ENCODE measurements at places on chromosomes 6 and 20. TPM values are rescaled to one million over a fixed set of nuclear protein-coding genes. Genes with fewer than 3 reads are reported as not detected.

Gene PCSK2
- total RNA-seq = 38.8 TPM

Gene FERMT1
- total RNA-seq = 1.4 TPM

GRCh38 chr20:60036346-60036745, 78.1 kb downstream of the CDH26 start:
- DNase-seq = no peak
- no peaks in the 10 kb centered on the region for H3K4me1 ChIP-seq
- no peak overlapping the region for H3K4me3 ChIP-seq

DNA sequence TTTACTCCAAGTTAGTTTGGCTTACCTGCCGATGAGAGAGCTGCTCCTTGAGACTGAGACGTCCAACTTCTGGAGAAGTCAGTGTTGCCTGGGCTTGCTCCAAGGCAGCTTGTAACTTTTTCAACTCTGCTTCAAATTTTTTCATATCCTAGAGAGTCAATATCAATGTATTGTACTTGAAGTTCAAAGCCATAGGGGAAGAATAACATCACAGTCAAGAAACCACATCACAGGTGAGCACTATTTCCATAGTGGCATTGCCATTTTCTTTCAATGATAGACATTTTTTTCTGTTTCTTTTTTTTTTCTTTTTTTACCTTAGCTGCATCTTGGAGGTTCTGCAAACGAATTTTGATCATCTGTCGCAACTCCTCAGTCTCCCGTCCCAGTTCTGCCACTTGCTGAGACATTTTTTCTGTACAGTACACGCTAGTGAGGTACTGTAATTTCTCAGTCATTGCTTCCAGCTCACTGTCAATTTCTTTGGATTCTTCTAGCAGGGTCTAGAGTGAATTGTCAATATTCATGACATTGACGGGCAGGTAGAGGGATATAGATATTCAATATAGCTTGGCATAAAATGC, 326.7 kb downstream of the SYNE1 start:
- H3K27me3 ChIP-seq = no peaks in the 10 kb centered on the region
- H3K4me1 ChIP-seq = no peaks in the 10 kb centered on the region
- no peak for DNase-seq
- no peak overlapping the region for H3K4me3 ChIP-seq

Gene PTCRA
- 9.8 TPM for total RNA-seq

DNA sequence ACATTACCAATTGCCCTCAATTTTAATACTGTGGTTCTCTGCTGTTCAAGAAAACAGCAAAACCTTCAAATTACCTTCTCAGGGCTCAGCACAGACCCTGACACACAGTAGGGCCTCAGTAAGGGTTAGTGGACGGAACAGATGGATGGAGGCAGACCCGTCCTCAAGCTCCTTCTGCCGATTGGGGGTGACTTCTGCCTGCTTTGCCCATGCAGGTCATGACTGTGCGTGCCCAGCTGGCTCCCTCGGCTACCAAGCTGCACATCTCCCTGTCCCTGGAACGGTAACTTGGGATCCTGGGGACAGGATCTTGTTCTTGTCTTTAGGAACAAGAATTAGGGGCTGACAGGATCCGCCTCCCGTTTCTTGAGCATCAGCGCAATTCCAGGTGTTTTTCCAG, 9.8 kb upstream of the BPIFB4 start:
- no peak overlapping the region for H3K4me3 ChIP-seq
- H3K27me3 ChIP-seq = no peaks in the 10 kb centered on the region
- no peak overlapping the region for H3K27ac ChIP-seq
- H3K36me3 ChIP-seq = no peaks in the 10 kb centered on the region
- no peak for DNase-seq

DNA sequence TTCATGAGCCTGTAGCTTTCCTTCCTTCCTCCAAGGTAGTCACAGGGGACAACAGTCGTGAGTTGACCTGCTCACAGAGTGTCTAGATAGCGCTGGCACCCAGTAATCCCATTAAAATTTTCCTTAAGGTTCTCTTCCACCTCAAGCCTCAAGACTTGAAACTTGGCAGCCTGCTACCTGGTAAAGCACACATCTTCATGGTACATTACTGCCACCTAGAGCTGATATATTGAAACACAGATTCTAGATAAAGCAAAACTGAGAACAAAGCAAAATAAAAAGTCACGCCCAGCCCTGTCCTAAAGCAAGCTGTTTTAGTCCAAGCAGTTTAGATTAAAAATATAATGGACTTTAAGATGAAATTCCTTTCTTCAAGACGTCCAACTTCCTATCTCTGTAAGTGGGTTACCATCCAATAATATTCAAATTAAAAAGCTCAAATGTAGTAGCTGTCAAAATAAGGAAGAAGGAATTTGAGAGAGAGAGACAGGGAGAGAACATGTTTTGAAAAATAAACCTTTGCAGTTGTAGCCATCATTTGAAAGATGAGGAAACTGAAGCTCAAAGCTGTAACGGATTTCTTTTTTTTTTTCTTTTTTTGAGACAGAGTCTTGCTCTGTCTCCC, 50.7 kb upstream of the CD83 start:
- H3K27me3 ChIP-seq = peaks cover 6% of the 10 kb centered on the region
- no peaks in the 10 kb centered on the region for H3K4me1 ChIP-seq
- no peak for DNase-seq
- no peak overlapping the region for H3K4me3 ChIP-seq

GRCh38 chr20:24909086-24909780, 39.8 kb upstream of the CST7 start:
- no peak overlapping the region for H3K27ac ChIP-seq
- no peaks in the 10 kb centered on the region for H3K4me1 ChIP-seq
- no peaks in the 10 kb centered on the region for H3K27me3 ChIP-seq

Gene C6orf15
- not detected for total RNA-seq

GRCh38 chr6:159217595-159218275, 48.5 kb downstream of the FNDC1 start:
- no peak overlapping the region for H3K27ac ChIP-seq
- no peaks in the 10 kb centered on the region for H3K36me3 ChIP-seq
- H3K4me3 ChIP-seq = no peak overlapping the region
- H3K4me1 ChIP-seq = no peaks in the 10 kb centered on the region
- H3K27me3 ChIP-seq = no peaks in the 10 kb centered on the region
- DNase-seq = no peak

DNA sequence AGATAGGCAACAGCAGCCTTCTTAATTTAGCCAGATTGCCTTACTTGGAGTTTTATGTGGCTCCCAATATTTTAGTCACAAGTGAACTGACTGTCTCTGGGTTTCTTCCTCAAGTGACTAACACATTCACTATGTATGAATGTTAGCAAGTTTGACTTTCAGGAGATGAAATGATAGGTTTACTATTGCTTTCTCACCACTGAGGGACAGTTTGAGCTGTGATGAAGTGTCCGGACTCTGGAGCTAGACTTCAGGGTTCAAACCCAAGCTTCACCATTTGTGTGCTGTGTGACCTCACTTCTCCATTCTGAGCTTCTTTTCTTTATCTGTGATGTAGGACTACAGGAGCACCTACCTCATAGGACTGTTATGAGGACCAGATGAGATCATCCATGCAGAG, 8.2 kb downstream of the DHX35 start:
- H3K27me3 ChIP-seq = no peaks in the 10 kb centered on the region
- no peak overlapping the region for H3K4me3 ChIP-seq
- no peaks in the 10 kb centered on the region for H3K4me1 ChIP-seq
- no peak for DNase-seq
- H3K36me3 ChIP-seq = peaks cover 56% of the 10 kb centered on the region
- H3K27ac ChIP-seq = no peak overlapping the region

GRCh38 chr6:113120582-113121285, 736.4 kb upstream of the MARCKS start:
- no peaks in the 10 kb centered on the region for H3K36me3 ChIP-seq

DNA sequence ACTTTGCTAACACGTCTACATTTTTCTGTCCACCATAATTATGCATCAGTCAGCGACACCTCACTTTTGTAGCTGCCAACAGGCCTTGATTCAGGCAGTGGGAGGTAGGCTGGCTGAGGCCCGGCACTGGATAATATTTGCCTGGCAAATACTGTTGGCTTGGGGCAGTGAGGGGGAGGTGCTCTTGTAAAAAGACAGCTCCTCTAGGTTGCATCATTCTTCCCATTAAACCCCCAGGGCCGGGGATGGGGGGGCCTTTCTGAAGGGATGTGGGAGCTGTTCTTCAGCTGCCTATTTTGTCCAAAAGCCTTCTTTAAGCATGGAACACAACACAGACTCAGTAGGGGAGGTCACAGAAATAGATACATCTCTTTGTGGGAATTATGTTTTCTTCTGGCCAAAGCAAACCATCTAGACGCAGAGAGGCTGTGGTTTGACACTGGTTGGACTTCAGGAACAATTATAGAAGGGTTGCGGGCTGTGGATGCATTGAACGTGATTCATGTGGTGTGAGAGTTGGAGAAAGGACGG, 338.3 kb upstream of the NT5E start:
- H3K27me3 ChIP-seq = no peaks in the 10 kb centered on the region
- H3K4me1 ChIP-seq = no peaks in the 10 kb centered on the region
- H3K36me3 ChIP-seq = no peaks in the 10 kb centered on the region
- no peak overlapping the region for H3K27ac ChIP-seq
- no peak overlapping the region for H3K4me3 ChIP-seq

Gene LRRC73
- total RNA-seq = 1.6 TPM

DNA sequence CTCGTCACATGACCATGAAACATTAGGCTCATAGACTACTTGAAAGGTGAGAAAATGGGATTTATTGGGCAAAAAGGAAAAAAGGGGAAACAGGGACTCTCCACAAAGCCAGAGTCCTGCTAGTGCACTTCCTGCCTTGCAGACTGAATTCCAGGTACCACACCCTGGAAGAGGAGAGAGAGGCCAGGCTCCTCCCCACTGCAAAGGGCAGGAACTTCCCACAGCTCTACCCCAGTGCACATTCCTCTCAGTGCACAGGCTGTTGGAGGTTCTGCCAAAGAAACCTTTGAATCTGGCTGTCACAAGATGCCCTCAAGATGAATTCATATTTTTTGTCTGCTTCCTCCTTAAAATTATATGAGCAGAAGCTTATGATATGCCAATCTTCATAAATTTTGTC, 920.4 kb upstream of the GJE1 start:
- no peaks in the 10 kb centered on the region for H3K36me3 ChIP-seq
- no peak overlapping the region for H3K4me3 ChIP-seq
- DNase-seq = no peak
- no peaks in the 10 kb centered on the region for H3K4me1 ChIP-seq

Gene PPP1R16B
- total RNA-seq = 13.0 TPM

Gene RCAN2
- 9.0 TPM for total RNA-seq

GRCh38 chr6:92364948-92365541, 1054.3 kb downstream of the EPHA7 start:
- no peak overlapping the region for H3K4me3 ChIP-seq
- DNase-seq = no peak
- no peaks in the 10 kb centered on the region for H3K36me3 ChIP-seq
- H3K27ac ChIP-seq = no peak overlapping the region

Gene DZANK1
- total RNA-seq = 3.4 TPM

DNA sequence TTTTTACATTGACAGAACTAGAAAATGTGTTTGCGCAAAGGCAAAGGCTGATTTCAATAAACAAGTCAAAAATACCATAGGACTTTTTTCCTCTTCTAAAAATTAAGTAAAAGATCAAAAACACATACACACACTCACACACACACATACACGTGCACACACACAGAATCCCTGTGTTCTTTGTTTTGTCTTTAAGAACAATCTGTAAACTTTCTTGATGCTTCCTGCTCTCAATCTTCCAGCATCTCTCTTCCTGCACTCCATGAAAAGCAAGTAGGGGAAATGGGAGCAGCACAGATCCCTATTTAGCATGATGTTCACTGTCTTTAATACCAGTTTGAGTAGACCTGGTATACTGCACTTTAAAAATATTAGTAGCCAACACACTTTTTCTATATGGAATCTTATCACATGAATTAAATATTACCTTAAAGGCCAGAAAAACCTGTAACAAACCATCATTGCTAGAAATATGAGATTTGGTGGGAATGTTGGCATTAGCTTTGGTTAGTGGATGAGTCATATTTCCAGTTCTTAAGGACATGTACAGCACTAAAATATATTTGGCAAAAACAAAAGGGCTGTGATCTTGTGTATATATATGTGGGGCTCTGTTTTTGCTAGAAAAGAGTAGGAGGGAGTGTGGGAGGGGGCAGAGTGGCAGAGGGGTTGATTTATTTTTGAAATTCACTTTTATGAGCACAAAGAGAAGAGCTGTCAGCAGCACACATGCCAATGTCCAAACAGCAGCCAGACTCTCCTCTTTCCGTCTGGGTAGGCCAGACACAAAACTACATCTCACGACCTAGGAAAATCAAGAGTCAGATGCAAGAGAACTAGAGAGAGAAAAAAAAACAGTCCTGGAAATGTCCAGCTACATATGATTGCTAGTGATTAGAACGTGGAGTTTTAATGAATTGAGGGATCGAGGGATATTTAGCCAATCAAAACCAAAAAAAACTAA, 4.6 kb downstream of the PTPRK start:
- H3K27me3 ChIP-seq = peaks cover 6% of the 10 kb centered on the region
- no peaks in the 10 kb centered on the region for H3K36me3 ChIP-seq
- H3K27ac ChIP-seq = no peak overlapping the region
- DNase-seq = no peak
- H3K4me3 ChIP-seq = no peak overlapping the region

DNA sequence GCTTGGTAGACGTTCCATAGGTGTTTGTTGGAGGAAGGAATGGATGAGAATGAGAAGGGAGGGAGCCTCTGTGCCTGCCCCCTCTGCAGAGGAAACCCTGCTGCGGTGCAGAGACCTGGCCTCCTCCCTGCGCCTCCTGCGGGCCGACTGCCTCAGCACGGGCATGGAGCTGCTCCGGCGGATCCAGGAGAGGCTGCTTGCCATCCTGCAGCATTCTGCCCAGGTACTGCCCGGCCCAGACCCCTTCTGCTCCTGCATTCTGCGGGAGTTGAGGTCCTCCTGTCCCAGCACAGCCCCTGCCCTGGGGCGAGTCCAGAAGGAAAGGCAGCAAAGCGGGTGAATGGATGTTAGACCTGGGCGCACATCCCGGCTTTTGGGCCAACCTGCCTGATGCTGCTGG, 6.1 kb downstream of the DNPH1 start:
- H3K27me3 ChIP-seq = no peaks in the 10 kb centered on the region
- H3K36me3 ChIP-seq = peaks cover 32% of the 10 kb centered on the region
- H3K27ac ChIP-seq = no peak overlapping the region
- peaks cover 12% of the 10 kb centered on the region for H3K4me1 ChIP-seq
- no peak overlapping the region for H3K4me3 ChIP-seq

Gene GMNN
- 11.1 TPM for total RNA-seq

DNA sequence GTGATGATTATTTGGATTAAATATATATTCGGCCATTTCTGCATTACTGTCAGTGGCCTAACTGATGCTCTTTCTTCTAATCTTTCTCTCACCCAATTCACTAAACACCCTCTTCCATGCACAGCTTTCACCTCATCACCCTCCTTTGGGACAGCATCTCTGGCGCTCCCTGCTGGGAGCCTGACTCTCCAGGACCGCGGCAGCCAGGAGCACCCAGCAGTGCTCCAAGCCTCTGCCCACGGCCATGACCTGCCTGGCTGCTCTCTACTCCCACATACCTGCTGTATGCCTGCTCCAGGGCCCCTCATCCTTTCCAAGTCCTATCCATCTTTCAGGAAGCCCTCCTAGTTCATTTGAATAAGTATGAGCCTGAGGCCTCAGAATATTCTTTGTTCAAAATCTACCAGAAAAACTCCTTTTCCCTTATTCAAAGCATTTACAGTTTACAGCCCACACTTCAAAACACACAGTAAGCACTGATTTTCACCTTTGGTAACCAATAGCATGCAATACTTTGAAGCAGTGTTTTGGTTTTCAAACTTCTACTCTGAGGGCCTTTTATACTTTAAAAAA, 15.2 kb downstream of the CTCFL start:
- no peaks in the 10 kb centered on the region for H3K36me3 ChIP-seq
- H3K27ac ChIP-seq = no peak overlapping the region
- no peak for DNase-seq
- peaks cover 20% of the 10 kb centered on the region for H3K4me1 ChIP-seq
- H3K4me3 ChIP-seq = no peak overlapping the region

GRCh38 chr6:33738153-33738552, 8.6 kb downstream of the IP6K3 start:
- no peaks in the 10 kb centered on the region for H3K27me3 ChIP-seq
- H3K4me3 ChIP-seq = no peak overlapping the region
- H3K4me1 ChIP-seq = no peaks in the 10 kb centered on the region
- peaks cover 3% of the 10 kb centered on the region for H3K36me3 ChIP-seq
- H3K27ac ChIP-seq = no peak overlapping the region

Measured in lower lobe of right lung (tissue), 2 donors.